Occipital lobe (tissue), 3 donors: ENCODE measurements at places on chromosomes 5 and 9. TPM values are rescaled to one million over a fixed set of nuclear protein-coding genes. Genes with fewer than 3 reads are reported as not detected.

Gene PRDM9
- not detected for total RNA-seq

Gene POLR1E
- 46.0 TPM for total RNA-seq

Gene SIMC1
- total RNA-seq, result 17.5 TPM

Gene HAVCR2
- total RNA-seq, result 7.0 TPM

Gene CYSRT1
- total RNA-seq, result not detected

Gene DRD1
- 6.1 TPM for total RNA-seq

Gene SV2C
- 1.7 TPM for total RNA-seq

Gene SLC34A3
- total RNA-seq, result 0.16 TPM

Gene ZNF454
- 9.8 TPM for total RNA-seq

Gene HBEGF
- 8.7 TPM for total RNA-seq

Gene HTR4
- total RNA-seq, result 0.16 TPM

Gene PRRX2
- 0.16 TPM for total RNA-seq

Gene ZNF169
- total RNA-seq, result 10.0 TPM

Gene TRPM6
- 1.1 TPM for total RNA-seq

Gene AK6
- 22.0 TPM for total RNA-seq

Gene PHAX
- total RNA-seq, result 103 TPM

Gene RNF224
- total RNA-seq, result not detected

Gene PPIC
- 3.1 TPM for total RNA-seq

Gene SURF6
- 14.7 TPM for total RNA-seq

Gene SPINK4
- total RNA-seq, result not detected

Gene CDH6
- total RNA-seq, result 21.5 TPM
